Activated CD4-positive, alpha-beta T cell treated with anti-CD3 and anti-CD28 coated beads for 36 hours (primary cell): ENCODE measurements at places on chromosomes 2 and 18. TPM values are rescaled to one million over a fixed set of nuclear protein-coding genes. Genes with fewer than 3 reads are reported as not detected.

The ARHGAP15 gene
- total RNA-seq, result 62.6 TPM

The CCDC178 gene
- not detected for total RNA-seq

The HOXD11 gene
- not detected for total RNA-seq

DNA sequence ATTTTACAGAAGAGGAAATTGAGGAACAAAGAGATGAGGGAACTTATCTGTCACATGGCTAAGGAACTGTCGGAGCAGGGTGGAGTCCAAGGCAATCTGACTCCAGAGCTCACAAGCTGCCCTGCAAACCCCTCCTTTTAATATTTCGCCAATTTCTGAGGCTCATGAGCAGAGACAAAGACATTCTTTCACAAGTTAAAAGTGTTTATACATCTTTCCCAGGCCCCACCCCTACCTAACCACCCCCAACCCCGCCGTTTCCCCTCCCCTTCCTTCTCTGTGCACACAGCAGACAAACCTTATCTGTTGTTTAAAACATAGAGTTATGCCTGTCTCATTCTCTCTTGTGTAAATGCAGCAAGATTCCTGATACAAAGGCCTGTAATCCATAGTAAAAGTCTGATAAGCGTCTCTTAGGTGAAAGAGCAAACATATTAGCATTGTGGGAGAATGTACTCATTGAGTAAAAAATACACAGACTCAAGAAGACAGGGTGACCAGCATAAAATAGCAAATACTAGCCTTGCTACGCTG lies 44.3 kb downstream of the EPHA4 start:
- H3K27ac ChIP-seq, result peak overlapping the region; percentile 89
- H3K27me3 ChIP-seq, result no peaks in the 10 kb centered on the region
- peak overlapping the region; percentile 37 for H3K4me3 ChIP-seq
- DNase-seq, result peak; percentile 38

The OR6B2 gene
- total RNA-seq, result not detected
